ENCODE measurements at places on chromosomes 4 and X.

DNA sequence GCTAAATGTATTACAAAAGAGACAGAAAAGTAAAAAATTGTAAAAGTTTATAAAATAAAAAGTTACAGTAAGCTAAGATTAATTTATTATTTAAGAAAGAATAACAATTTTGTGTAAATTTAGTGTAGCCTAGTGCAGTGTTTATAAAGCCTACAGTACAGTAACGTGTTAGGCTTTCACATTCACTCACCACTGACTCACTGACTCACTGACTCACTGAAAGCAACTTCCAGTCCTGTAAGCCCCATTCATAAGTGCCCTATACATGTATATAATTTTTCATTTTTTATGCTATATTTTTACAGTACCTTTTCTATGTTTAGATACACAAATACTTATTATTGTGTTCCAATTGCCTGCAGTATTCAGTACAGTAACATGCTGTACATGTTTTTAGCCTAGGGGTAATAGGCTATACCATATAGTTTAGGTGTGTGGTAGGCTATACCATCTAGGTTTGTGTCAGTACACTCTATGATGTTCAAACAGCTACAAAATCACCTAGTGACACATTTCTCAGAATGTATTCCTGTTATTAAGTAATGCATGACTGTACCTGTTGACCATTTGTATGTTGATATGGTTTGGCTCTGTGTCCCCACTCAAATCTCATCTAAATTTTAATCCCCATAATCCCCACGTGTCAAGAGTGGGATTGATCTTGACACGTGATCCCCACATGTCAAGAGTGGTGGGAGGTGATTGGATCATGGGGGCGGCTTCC lies 57.9 kb downstream of the CFAP299 start:
- DNase-seq = peak; percentile 24

GRCh38 chrX:36626898-36627297 lies 381.3 kb upstream of the FAM47C start:
- DNase-seq = no peak

- DNase-seq = no peak
These were observed 70.8 kb downstream of the STIM2 start for GRCh38 chr4:26931451-26931850.

DNA sequence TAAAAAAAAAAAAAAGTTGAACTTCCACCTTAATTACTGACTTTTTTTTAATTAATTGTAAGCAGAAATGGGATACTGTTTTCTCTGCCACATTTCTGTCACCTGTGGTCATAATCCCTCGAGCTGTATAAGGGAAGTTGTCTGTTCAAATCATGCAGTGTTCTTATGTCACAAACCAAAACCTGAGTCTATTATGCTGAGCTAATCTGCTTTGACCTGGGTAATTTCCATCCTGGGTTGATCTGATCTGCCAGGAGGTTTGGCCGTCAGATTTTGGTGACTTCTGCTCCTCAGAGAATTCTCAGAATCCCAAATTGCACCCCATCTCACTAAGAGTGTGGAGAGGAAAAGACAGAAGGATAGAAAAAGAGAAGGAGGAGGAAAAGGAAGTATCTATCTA lies 683.1 kb downstream of the KCTD8 start:
- no peak for DNase-seq

DNA sequence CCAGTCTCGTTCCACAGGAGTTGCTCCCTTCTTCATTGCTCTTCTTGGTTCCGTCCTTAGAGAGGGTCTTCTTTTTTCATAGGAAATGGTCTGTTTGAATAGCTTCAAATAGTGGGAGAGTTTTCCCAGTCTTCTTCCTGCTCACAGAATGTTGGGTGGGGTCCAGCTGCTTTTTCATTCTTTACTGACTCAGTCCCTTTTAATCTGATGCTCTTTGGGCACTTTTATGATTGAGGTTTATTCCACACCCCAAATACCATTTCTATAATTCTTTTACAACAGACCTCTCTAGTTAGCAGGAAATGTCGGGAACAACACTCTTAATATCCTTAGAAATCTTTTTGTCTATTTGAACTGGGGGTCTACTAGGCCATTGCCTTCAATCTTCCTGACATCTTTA lies 239.5 kb downstream of the PRDM5 start:
- peak; percentile 44 for DNase-seq

DNA sequence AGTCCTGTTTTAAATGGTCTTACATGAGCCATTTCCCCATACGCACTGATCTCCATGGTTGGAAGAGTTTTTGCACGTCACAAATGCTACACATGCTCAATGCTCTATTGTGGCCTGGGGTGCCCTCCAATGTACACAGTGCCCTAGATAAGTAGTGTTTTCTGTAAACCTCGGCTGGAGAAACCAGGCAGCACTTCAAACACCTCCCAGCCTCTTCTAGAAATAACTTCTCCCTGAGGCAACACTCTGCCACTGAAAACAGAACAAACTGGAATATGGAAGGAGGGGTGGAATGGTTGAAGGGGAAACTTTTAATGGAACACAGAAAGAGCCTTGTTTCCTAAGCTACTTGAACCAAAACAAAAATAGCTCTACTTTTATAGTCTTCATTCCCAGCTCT lies 123.9 kb upstream of the CBR4 start:
- no peak for DNase-seq

DNA sequence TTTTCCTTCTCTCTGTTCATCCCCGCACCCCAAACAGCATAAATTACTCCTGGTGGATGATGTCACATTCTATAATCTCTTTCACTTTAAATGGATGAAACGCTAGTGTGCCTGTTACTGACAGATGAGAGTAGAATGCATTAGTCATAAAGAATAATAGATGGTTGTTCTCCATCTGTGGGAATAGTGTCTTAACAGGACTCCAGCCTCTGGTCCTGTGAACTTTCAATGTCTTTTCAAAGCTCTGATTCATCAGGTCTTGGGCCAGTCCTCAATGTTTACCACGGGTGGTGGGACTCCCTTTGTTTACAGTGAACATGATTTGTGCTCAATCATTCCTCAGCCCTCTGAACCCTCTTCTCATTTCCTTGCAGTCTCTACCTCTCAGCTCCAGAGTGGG lies 182.6 kb downstream of the GABRB1 start:
- peak; percentile 52 for DNase-seq

- no peak for DNase-seq
These were observed 27.0 kb downstream of the BLOC1S4 start for GRCh38 chr4:6742989-6743388.

- peak; percentile 55 for DNase-seq
These were observed 325.0 kb downstream of the PDHA2 start for GRCh38 chr4:96164814-96165351.

DNA sequence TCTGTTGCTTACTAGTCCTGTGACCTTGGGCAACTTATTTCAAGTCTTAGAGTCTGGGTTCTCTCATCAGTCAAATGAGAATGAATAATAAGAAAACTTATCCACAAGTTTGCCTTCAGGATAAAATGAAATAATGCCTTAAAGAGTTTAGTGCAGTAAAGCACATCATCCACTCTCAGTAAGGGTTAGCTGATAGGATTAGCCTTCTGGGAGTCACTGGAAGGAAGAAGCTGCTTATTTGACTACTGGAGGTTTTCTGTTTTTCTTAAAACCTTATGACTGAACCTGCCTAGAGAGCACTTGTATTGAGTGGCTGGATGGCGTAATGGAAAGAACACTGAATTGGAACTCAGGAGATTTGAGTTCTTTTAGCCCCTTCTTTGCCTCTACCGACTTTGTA lies 1.8 kb downstream of the RNF128 start:
- no peak for DNase-seq

GRCh38 chr4:78369679-78370078 lies 181.9 kb upstream of the ANXA3 start:
- no peak for DNase-seq

DNA sequence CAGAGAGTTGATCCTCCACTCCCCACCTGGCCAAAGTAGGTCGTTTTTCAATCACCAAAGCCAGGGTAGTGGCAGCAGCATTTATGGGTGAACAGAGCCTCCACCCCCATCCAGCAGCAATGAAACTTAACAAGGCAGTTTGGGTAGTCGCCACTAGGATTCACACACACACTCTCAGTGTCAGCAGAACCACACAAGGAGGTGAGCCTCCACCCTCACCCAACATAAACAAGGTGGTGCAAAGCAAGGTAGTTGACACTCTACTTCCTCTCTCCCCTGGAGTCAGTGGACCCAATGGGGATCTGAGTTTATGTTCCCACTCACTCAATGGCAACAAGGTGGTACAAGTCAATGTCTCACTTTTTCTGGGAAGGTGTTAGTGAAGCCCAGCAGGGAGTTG lies 50.4 kb upstream of the CCDC149 start:
- no peak for DNase-seq

All from AG09309 (cell line).